ENCODE measurements at places on chromosomes 11 and 22.

DNA sequence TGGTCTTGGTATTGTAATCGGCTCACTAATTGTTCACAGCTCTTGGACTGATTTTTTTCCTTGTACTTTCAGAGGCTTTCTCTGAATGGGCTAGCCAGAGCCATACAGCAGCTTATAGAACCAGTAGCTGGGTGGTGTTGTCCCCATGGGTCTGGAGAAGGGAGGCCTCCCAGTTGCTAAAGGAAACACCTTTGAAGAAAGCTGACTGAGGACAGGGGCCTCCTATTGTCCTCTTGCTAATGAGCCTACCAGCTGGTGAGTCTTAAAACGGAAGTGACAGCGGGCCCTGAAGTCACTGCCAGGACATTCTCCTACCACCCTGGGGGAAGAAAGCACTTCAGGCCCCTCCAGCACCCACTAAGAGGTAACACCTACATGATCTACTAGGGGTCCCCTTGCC, 9.9 kb downstream of the FADS3 start:
- no peak for DNase-seq

DNA sequence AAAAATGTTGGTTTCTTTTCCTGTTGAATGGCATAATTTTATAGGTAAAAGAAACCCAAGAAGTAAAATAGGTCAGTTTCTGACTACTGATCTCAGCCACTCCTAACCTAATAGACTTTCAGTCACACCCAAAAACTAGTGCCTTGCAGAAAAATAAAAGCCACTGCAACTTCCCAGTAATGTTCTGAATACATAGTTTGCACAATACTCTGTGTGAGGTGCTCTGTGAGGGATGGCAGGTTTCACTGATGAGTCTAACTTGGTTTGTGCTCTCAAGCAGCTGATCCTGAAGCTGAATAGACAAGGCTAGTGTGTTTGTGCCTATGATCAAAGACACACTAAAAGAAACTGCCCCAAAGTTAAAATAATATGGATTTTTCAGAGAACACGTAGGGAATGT, 758.3 kb downstream of the NELL1 start:
- no peak for DNase-seq

DNA sequence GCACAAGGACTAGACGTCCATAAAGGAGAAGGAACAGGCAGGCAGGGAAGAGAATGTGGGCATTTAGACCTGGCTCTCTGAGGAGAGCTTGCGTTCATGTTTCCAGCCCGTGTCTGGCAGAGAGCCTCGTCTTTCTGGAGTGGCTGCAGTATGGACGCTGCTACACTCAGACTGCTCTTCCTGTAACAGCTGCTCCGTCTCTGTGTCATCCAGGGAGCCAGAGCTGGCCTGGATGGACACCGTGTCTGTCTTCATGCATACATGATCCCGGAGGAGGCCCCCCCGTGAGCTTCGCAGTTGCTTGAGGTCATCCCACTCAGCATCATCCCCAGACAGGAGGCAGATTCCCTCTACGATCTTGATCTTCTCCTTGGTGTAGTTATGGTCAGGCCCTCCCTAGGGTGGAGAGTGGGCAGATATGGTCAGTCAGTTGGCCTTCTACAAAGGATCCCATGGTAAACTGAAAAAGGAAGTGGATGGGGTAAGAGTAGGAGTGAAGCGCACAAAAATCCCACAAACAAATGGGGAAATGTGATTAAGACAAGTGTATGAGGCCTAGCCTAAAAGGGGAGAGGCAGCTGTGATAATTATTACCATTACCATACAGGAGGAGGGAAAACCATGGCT, 13.0 kb upstream of the CKAP5 start:
- DNase-seq, result no peak

- no peak for DNase-seq
Observed at GRCh38 chr11:57422669-57423068, 4.3 kb downstream of the SLC43A3 start.

DNA sequence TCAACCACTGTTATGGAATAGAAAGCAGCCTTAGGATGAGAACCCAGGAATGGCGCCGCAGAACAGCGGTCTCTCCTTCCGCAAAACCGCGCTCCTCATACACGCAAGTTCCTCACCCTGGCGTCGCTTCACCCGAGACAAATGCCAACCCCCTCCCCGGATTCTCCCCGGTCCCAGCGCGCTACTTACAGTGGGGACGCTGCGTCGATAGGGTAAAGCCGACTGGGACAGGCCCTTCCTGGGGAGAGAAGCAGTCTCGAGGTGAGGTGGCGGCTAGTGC, 287 bp downstream of the RPS13 start:
- DNase-seq, result no peak

- no peak for DNase-seq
Observed at GRCh38 chr11:126824035-126824607, 176.4 kb downstream of the KIRREL3 start.

GRCh38 chr11:1410366-1411291, 20.9 kb downstream of the BRSK2 start:
- no peak for DNase-seq

DNA sequence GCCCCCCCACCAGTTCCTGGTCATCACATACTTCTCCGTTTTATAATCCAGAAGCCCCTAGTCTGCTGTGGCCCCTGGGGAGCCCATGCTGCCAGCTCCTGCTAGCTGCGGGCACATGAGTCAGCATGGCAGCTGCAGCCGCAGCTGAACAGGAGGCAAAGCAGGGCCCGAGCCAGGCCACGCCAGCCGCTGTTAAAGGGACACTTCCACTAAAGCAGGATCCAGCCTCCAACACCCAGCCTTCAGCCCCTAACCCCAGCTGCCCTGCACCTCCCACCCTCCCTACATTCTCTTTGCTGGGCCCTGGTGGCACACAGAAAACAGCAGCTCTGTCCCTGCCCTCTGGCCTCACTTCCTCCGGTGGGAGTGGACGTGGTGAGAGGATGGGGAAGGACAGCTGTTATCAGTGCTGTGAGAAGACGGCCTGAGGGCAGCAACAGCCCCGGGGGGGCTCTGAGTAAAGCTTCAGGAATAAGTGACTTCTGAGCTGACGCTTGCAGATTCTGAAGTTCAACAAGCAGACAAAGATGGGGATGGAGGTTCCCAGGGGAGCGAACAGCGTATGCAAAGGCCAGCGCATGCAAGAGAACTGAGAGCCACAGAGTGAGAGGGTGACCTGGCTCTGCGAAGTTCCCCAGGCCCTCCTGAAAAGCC, 688 bp upstream of the LRRC74B start:
- peak; percentile 87 for DNase-seq

GRCh38 chr11:9003573-9004182, at the start of gene NRIP3:
Gene NRIP3 (minus strand): TSS chr11:9004001. CDS start chr11:9003935, 66 bp downstream.
- peak; percentile 71 for DNase-seq

GRCh38 chr11:76362716-76363115, 18.2 kb downstream of the THAP12 start:
- no peak for DNase-seq

DNA sequence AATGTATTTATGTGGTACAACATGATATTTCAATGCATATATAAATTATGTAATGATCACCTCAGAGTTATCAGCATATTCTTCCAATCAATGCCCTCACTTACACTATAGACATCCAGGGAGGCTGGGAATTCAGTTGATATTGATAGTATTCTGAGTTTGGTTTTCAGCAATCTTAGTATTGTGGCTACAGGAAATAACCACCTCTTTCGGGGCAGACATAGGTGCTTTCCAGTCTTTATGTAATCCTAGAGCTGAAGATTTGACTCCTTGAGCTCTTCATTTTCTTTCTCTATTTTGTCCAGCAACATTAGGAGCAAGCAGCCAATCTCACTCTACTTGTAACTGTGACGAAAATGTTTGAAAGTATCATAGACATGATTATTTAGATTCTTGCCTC, 712.7 kb upstream of the KIRREL3 start:
- no peak for DNase-seq

DNA sequence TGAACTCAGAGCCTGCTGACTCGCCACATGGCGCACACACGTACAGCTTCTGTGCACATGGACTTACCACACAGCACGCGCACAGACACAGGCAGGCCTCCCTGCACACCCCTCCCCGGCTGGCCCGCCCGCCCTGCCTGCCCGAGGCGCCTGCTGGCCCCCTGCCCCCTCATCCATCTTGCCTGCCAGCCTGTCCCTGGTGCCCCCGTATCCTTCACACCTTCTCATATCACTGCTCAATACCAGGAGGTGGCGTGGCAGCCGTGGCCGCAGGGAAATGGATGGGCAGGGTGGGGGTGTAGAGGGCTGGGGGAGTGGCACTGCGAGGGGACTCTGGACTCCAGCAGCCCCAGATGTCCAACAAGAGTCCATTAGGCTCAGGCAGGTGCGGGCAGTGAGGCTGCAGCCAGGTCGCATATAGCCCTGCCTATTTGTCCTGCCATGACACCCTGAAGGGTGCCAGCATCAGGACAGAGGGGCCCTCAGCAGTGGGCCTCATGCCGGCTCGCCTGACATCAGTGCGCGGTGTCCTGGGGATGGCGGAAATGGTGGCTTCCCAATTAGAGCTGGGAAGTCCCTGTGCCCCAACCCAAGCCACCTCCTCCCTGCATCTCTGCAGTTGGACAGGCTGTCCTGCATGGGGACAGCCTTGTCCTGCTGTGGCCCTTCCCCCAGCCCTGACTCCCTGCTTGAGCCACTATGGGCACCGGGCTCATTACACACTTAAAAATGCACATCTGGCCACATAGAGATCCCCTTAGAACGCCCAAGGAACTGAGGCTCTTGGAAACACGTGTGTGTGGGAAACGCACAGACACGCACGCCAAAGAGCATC, 2.0 kb upstream of the TBX10 start:
- no peak for DNase-seq

- no peak for DNase-seq
Observed at GRCh38 chr11:88594274-88594950, 256.9 kb upstream of the CTSC start.
